Articular chondrocyte of knee joint (primary cell): ENCODE measurements at places on chromosomes 11 and 22. TPM values are rescaled to one million over a fixed set of nuclear protein-coding genes. Genes with fewer than 3 reads are reported as not detected.

The OPCML gene
- total RNA-seq: 0.26 and 0.65 TPM in 2 replicates

The APOL6 gene
- total RNA-seq: 55.9 and 75.7 TPM in 2 replicates

The USP28 gene
- 32.5 and 35.0 TPM in 2 replicates for total RNA-seq

The TENM4 gene
- total RNA-seq: 0.13 and 3.7 TPM in 2 replicates

The OR4D5 gene
- not detected in 2 replicates for total RNA-seq

The RSF1 gene
- 38.6 and 41.4 TPM in 2 replicates for total RNA-seq

The TEX12 gene
- total RNA-seq: 0.54 and 0.65 TPM in 2 replicates

The SPI1 gene
- not detected in 2 replicates for total RNA-seq

The ADAMTS8 gene
- under 0.01 TPM in 1 of 2 replicates, not detected in the other for total RNA-seq

The ALG8 gene
- total RNA-seq: 39.7 and 50.4 TPM in 2 replicates

The DBX1 gene
- not detected in 2 replicates for total RNA-seq

The TRIM51 gene
- total RNA-seq: not detected in 2 replicates

The SPON1 gene
- total RNA-seq: 3.6 and 5.4 TPM in 2 replicates

The ARHGAP8 gene
- 0.43 and 2.0 TPM in 2 replicates for total RNA-seq

The SYVN1 gene
- total RNA-seq: 14.2 and 15.9 TPM in 2 replicates

The KCNJ4 gene
- total RNA-seq: not detected in 2 replicates

The OR5M8 gene
- total RNA-seq: not detected in 2 replicates

The KCNE3 gene
- total RNA-seq: 1.2 and 1.7 TPM in 2 replicates

The APOL5 gene
- total RNA-seq: not detected in 2 replicates

The MPEG1 gene
- not detected in 2 replicates for total RNA-seq

The OR5P2 gene
- total RNA-seq: 0.22 TPM in 1 of 2 replicates, not detected in the other

The PANX3 gene
- 0.22 TPM in 1 of 2 replicates, not detected in the other for total RNA-seq

The RCOR2 gene
- 0.65 and 0.97 TPM in 2 replicates for total RNA-seq

The CD3D gene
- not detected in 2 replicates for total RNA-seq

The MPPED2 gene
- 3.4 and 5.4 TPM in 2 replicates for total RNA-seq

The FDXACB1 gene
- total RNA-seq: 1.7 and 2.6 TPM in 2 replicates

The ALDH3B1 gene
- 50.2 and 50.5 TPM in 2 replicates for total RNA-seq

The LBHD1 gene
- 4.0 and 6.1 TPM in 2 replicates for total RNA-seq

The HBG2 gene
- total RNA-seq: not detected in 2 replicates

The PPP2R5B gene
- 8.2 TPM in 2 replicates for total RNA-seq

The TBX10 gene
- not detected in 2 replicates for total RNA-seq

The GLYAT gene
- total RNA-seq: not detected in 2 replicates

The SORL1 gene
- total RNA-seq: 0.78 and 0.97 TPM in 2 replicates

The PRODH gene
- under 0.01 TPM in 1 of 2 replicates, not detected in the other for total RNA-seq

The RAG2 gene
- not detected in 2 replicates for total RNA-seq

The TREH gene
- total RNA-seq: not detected in 2 replicates

The PHLDA2 gene
- 3.1 and 3.9 TPM in 2 replicates for total RNA-seq

The ARFGAP2 gene
- total RNA-seq: 97.2 and 131 TPM in 2 replicates

The AMOTL1 gene
- total RNA-seq: 39.7 and 47.1 TPM in 2 replicates

The VPREB3 gene
- total RNA-seq: not detected in 2 replicates

The LRRC75B gene
- total RNA-seq: 3.9 and 4.2 TPM in 2 replicates

The CBLIF gene
- total RNA-seq: not detected in 2 replicates

The SUSD2 gene
- total RNA-seq: 8.9 and 18.2 TPM in 2 replicates

The ANKK1 gene
- 0.11 TPM in 1 of 2 replicates, not detected in the other for total RNA-seq

The KIF18A gene
- total RNA-seq: 7.8 and 12.0 TPM in 2 replicates

The TNNT3 gene
- 0.43 TPM in 1 of 2 replicates, not detected in the other for total RNA-seq

The TMEM191C gene
- 0.13 and 0.32 TPM in 2 replicates for total RNA-seq

The OR5B2 gene
- total RNA-seq: not detected in 2 replicates

The PARVB gene
- 34.2 and 43.8 TPM in 2 replicates for total RNA-seq

The PHLDB1 gene
- total RNA-seq: 113 and 125 TPM in 2 replicates

The PDE2A gene
- total RNA-seq: 0.13 and 0.22 TPM in 2 replicates

The C11orf16 gene
- total RNA-seq: not detected in 2 replicates

The GVQW3 gene
- total RNA-seq: 2.9 and 3.3 TPM in 2 replicates
